Cerebellar nuclear complex (tissue), 1 donor: ENCODE measurements at places on chromosomes 2 and 18.

GRCh38 chr2:1594373-1595171 lies 149.7 kb downstream of the PXDN start:
- DNase-seq = no peak

GRCh38 chr18:62365420-62365819 lies 40.3 kb downstream of the TNFRSF11A start:
- no peak for DNase-seq

- DNase-seq = no peak
Measured at GRCh38 chr2:113098041-113098440, 29.4 kb upstream of the IL1RN start.

GRCh38 chr2:176455816-176456291 lies 186.6 kb downstream of the MTX2 start:
- no peak for DNase-seq

- DNase-seq = no peak
Measured at GRCh38 chr2:229922449-229923386, at the start of gene FBXO36. Gene FBXO36 (plus strand): TSS chr2:229922503. CDS start chr2:229922514, 11 bp downstream.

GRCh38 chr18:74914648-74915047 lies 294.3 kb downstream of the PTGR3 start:
- DNase-seq = no peak

- no peak for DNase-seq
Measured at GRCh38 chr2:219089330-219089729, 28.6 kb upstream of the IHH start.

DNA sequence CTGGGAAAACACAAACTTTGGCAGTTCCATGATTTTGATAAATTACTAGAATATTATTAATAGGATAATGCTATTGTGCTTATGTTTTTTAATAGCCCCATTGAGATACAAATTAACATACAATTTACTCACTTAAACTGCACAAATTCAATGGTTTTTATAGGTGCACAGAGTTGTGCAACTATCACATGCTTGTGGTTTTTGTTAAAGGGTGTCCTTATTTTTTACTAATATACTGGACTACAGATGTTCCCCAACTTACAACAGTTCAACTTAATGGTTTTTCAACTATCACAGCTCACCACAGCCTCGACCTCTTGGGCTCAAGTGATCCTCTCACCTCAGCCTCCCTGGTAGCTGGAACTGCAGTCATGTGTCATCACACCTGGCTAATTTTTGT lies 76.6 kb downstream of the OSBPL1A start:
- DNase-seq = no peak

GRCh38 chr2:227528803-227529202 lies 56.8 kb downstream of the AGFG1 start:
- DNase-seq = no peak

DNA sequence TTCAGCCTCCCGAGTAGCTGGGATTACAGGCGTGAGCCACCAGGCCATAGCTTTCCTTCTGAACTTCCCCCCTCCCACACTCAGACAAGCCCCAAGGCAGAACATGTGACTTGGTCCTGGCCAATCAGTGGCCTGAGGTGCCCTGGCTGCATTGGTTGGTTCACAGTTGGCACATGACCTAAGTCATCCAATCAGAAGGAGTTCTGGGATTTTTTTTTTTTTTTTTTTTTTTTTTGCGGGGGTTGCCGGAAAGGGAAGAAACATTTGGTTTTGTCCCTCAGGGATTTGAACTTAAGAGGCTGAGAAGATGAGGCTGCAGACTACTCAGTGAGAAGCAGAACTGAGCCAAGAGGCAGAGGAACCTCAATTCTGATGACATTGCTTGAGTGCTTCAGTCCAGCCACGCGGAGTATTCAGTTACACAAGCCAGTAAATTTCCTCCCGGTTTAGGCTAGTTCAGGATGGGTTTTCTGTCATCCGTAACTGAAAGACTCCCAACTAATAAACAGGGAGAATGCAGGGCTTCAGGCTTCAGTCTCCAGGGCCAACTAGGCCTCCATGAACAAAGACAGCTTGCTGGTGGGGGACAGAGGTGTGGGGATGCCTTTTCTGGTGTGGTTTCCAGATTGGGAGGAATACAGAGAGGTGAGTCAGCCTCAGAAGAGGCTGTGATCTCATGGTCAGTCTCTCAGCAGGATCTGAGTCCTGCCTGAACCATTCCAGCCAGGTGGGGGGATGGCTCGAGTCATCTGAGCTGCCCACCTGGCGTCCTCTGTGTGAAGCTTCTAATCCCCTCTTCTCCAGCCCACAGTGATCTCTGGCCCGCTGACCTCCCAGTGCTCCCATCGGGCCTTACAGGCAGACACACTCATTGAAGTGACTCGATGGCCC lies 9.2 kb downstream of the PTMA start:
- no peak for DNase-seq

DNA sequence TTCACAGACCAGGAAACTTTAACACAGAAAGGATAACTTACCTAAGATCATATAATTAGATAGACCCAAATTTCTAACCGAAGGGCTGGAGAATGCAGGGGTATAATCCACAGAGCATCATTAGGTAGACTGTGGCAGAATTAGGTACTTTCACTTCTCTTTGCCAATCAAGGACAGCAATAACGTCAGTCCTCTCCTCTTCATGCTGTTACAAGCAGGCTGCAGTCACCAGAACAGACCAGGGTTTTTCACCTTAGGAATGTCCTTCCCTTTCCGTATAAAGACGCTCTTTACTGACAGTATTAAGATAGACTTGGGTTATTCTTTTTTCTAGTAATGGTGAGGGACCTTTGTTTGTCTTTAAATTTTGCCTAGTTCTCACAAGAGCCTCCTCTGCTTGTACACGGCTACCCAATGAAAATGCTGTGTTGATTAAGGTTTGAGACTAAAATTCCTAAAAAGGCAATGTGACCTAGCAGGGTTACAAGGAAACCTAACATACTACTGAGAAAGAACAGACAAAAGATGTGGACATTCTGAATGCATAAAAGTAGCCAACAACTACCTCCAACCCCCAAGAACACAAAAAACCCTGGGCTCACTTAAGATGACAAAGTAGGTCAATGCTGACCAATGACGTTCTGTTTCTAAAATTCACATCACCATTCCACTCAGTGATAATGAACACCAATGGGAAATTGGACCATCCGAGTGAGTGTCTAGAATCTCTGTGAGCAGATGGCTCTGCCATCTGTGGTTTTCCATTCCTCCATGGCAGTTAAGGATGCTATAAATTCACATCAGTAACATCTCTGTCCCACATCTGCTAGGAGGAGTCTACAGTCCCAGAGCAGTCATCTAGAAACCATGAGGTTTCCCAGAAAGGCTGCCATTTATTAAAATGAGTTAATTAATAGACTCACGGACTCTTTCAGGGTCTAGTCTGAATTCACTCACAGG lies 2.1 kb downstream of the PDIA6 start:
- DNase-seq = no peak

DNA sequence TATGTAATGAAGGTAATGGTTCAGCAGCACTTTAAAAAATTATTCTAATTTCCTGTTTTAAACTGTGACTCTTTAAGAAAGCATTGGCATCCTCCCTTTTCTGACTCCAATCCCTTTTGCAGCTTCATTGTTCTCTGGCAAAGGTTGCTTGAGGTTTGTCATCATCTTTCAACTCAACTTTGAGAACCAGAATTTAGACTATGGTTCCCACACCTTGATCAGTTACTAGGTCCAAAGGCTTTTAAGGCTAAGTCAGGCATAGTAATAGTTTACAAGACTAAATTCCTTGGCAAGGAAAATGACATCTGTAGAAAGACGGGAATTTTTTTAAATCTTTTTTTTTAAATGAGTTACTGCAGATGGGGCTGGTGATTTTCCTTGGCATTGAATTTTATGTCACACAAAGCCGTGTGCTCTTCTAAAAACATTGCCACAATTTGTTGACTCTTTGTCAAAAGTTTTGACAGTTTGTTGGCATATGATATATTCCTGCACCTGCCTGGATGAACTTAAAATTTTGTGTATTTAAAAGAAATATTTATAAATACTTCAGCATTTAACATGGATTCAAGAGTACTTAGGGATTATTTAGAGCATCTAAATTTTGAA lies 451.0 kb downstream of the MEIS1 start:
- no peak for DNase-seq

- DNase-seq = no peak
Measured at GRCh38 chr18:31401156-31402025, 24.8 kb downstream of the DSG4 start.

GRCh38 chr2:198072655-198073054 lies 268.3 kb downstream of the PLCL1 start:
- no peak for DNase-seq

- no peak for DNase-seq
Measured at GRCh38 chr18:79644006-79644665, 35.5 kb upstream of the CTDP1 start.
